CD4-positive, alpha-beta T cell treated with Interleukin-4 for 1 hour (primary cell): ENCODE measurements at places on chromosomes 3 and 15.

DNA sequence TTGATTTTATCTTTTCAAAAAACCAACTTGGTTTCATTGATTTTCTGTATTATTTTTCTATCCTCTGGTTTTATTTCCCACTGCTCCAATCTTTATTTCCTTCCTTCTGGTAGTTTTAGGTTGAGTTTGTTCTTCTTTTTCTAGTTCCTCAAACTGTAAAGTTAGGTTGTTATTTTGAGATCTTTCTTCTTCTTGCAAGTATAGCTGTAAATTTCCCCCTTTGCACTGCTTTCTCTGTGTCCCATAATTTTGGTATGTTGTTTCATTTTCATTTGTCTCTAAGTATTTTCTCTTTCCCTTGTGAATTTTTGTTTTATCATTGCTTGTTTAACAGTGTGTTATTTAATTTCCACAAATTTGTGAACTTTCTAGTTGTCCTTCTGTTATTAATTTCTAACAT is 120.0 kb downstream of the PLD1 start:
- no peak for DNase-seq

DNA sequence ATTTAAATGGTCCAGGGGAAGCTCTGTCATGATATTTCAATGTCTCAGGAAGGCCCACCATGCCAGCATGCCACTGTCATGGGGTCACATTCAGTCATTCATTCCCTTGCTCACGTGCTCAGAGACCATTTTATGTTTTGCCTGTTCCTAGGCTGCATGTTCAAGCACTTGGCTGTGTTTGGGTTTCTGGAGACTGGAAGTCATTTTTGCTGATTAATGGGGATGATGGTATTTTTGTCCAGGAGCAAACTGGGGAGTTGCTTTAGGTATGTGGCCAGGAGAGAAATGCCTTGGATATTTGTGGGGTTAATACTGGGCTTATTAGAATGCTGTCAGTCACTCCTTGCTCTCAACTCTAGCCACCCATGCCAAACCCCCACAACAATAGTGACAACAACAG is 303.5 kb downstream of the PTPRG start:
- no peak for DNase-seq

DNA sequence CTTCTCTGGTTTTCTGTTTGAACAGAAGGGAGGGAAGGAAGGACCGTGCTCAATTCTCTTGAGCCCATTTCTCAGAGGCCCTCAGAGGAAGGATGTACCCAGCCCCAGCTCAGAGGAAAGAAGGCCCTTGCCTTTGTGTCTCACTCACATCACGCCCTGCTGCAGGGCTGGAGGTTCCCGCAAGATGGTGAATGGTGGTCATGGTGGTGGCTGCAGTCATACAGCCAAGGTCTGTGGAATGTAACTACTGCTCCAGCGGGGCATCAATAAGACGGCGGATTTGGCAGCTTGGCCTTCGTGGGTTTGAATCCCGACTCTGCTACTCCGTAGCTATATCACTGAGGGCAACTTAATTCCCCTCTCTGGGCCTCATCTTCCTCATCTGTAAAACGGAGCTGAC is 62.9 kb downstream of the SLC6A1 start:
- DNase-seq, result no peak

DNA sequence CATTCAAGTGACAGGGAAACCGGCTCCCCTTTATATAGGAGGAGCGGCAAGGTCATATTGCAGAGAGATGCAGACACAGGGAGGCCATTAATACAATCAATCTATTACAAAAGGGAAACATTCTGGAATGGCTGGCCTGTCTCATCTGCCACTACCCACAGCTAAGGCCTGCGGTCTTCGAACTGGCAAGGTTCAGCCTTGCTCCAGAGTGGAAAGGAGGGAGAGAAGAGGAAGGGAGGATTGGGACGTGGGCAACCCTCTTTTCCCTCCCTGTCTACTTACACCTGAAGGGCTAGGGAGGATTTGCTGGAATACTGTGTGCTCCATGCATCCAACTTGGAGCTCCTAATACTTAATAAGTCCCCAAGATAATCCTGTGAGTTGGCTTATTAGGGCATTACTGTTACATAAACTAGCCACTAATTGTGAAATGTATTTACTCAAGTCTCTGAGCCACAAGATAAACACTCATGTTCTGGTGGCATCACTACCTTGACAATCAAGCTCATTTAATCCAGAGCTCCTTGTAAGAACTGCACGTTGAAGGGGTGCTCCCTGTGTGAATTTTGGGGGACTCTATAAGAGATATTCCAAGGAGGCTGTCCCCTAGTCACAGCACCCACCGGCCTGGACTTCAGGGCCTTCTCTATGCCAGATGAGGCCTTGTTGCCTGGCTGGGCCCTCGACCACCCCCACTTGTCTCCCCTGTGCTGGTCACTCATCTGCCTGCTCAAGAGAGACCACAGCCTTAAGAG is 19.7 kb upstream of the CCDC174 start:
- DNase-seq, result no peak

- no peak for DNase-seq
Observed at GRCh38 chr15:96285305-96285704, 45.2 kb upstream of the NR2F2 start.

GRCh38 chr3:126039870-126040269 is 44.1 kb downstream of the SLC41A3 start:
- no peak for DNase-seq
